Stimulated activated CD4-positive, alpha-beta T cell treated with anti-CD3 and anti-CD28 coated beads, TNF-alpha, amount 100 ng/mL, for 48 hours (primary cell): ENCODE measurements at places on chromosomes 16 and 17.
A peak's percentile ranks its signal among the peaks of the same experiment; 100 is the strongest.

GRCh38 chr16:9081843-9082242 lies 9.6 kb upstream of the HAPSTR1 start:
- DNase-seq, result no peak

DNA sequence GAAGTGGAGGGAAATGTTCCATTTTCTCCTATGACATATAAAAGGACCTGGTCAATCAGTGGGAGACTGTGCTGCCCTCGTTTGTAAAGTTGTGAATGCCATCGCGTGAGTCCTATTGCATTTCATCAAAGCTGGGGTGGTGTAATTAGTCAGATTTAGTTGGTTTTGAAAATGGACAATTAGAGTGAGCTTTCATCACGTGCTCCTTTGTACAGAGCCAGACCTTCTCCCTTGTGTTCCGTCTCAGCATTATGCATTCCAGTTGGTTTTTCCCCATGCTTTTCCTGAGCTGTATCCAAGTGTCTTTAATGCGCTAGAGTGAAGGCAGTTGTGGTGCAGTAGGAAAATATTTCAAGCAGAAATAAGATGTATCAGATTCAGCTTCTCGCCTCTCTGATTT lies 10.4 kb downstream of the SEC14L1 start:
- DNase-seq, result no peak

- DNase-seq, result peak; percentile 25
Observed at GRCh38 chr17:31008374-31009041, 37.7 kb downstream of the RNF135 start.

DNA sequence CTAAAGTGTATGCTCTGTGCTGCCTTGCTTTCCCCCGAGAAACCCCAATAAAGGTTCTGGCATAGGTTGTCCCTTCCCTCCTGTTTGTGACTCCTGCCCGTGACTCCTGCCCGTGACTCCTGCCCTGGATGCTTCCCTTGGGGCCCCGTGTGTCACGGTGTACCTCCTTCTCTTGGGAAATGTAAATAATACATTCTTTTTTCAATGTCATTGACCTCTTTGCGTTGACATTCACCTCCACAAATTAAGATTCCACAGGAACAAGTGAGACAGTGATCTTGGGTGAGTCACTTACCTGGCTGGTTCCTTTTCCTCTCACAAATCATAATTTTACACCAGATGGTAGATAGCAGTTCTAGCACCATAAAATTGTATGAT lies 632 bp downstream of the CCL15 start:
- no peak for DNase-seq

- DNase-seq, result no peak
Observed at GRCh38 chr16:68297908-68298307, 12.8 kb downstream of the SLC7A6OS start.
